ENCODE measurements at places on chromosomes 3 and 15.

- DNase-seq: no peak
Measured at GRCh38 chr3:17367171-17367570, 375.3 kb downstream of the TBC1D5 start.

GRCh38 chr3:157115069-157116006 is 44.6 kb downstream of the CCNL1 start:
- no peak for DNase-seq

DNA sequence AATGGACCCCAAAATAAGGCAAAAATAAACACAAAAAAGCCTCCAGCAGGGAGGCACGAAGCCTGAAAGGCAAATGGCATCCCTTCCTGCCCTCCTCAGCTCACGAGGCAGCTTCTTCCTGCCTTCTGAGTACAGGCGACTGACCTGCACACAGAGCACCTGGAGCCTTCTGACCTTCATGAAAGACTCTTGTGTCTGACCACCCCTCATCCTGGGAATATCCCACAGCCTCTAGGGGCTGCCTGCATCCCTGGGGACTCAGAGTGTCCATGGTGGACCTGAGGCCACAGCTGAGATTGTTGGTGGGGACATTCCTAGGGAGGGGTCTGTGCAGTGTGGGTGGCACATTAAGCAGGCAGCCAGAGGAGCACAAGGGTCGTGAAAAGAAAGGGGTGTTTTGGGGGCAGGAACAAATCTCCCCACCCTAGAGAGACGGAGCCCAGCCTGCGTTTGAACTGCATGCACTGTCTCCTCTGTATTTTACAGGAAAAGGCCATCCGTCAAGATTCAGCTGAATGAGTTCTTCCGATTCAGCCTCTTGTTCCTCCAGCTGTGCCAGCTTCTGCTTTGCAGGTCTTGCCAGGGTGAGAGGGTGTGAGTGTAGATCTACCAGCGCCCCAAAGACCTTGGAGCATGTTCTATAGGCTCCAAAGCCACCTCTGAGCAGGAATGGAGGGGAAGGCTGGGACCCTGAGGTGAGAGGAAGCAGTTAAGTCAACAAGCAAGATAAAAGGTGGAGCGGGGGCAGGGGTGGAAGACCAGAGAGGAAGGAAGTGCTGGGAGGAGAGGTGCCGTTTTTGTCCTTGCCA is 80.4 kb upstream of the MEF2A start:
- DNase-seq: no peak

GRCh38 chr15:44082558-44083157 is 112.4 kb downstream of the FRMD5 start:
- DNase-seq: no peak

GRCh38 chr15:59335207-59335786 is 37.4 kb downstream of the MYO1E start:
- no peak for DNase-seq

- DNase-seq: no peak
Measured at GRCh38 chr3:197858133-197858532, 67.1 kb downstream of the LRCH3 start.

DNA sequence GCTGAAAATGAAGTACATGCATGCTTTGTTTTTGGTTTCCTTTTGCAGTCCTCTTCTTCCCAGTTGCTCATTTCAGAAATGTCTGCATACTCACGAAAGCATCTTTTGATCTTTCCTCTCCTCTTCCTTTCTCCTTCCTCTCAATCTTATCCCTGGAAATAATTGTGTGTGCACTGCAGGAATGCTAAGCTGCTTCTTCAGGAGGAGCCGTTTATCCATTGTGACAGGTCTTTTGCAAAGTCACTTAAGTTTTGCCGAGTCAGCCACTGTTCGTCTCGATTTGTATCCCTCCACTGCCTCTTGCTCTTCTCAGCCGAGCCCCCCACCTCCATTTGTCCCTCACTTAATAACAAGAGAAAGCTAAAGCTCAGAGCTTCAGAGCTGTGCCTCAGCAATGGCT is 597.6 kb downstream of the AGBL1 start:
- no peak for DNase-seq

- no peak for DNase-seq
Measured at GRCh38 chr3:30469133-30469532, 137.3 kb upstream of the TGFBR2 start.

- no peak for DNase-seq
Measured at GRCh38 chr3:179887295-179887943, 149.3 kb downstream of the PEX5L start.

Data from activated naive CD4-positive, alpha-beta T cell treated with anti-CD3 and anti-CD28 coated beads for 36 hours (primary cell).